Mesothelial cell of epicardium (in vitro differentiated cells): ENCODE measurements at places on chromosomes 5 and 9.

DNA sequence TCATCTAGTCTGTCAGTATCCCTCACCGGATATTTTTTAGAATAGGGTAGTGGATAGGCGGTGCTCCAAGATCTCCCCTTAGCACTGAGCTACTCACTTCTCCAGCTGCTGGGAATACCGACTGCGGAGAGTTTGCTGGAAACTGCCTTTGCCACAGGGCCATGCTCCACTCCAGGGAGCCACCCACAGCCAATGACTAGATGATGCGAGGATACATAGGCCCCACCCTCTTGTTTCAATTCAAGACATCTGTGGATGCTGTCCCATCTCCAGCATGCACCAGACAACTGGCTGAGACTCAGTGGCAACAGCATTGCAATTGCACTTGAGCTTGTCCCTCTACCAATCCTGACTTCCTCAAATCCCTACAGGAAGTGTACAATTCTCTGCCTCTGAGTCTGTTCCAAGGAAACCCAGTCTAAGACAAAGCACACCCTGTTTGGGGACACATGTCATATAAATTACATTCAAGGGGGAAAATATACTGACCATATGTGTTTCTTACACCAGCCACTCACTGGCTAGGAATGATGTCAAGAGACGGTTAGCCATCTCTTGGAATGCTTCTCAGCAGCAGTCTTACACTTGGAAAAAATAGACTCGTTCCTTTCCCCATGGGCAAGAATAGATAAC lies 312.6 kb upstream of the KIF2A start:
- DNase-seq, result no peak

- no peak for DNase-seq
These were observed 33.8 kb downstream of the KCNIP1 start for GRCh38 chr5:170537451-170538095.

DNA sequence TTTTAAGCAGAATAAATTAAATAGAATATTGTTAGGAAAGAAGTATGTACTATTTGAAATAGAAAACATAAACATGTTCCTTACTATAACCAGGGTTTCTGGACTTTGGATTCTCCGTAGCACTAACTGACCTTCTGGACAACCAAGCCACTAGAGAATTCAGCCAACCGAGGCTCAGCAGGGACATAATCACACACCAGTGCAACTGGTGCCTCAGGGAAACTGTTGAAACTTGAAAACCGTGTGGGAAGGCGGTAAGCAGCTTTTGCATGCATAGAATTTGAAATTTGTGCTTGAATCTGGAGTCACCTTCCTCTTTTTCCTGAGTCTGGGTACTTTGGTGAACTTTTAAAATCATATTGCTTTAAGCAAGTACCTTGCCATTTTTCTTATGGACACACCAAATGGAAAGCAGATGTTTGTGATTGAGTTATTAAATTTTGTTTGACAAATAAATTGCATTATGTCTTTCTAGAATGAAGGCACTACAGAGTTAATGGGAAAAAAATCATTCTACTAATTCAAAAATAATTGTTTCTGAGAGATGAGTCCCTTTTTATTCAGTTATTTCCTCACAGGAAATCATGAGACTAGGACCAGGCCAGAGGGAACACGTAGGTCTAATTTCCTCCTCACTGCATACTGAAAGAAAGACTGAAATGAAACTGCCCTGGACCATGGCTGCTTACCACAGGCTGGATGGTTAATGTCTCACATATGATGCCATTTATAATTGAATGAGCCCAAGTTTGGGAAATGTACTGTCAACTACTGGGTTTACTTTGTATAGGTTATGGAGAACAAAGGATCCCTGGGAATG lies 20.6 kb upstream of the SCAMP1 start:
- DNase-seq, result no peak

- no peak for DNase-seq
These were observed 297.9 kb downstream of the IRX1 start for GRCh38 chr5:3893527-3893926.

DNA sequence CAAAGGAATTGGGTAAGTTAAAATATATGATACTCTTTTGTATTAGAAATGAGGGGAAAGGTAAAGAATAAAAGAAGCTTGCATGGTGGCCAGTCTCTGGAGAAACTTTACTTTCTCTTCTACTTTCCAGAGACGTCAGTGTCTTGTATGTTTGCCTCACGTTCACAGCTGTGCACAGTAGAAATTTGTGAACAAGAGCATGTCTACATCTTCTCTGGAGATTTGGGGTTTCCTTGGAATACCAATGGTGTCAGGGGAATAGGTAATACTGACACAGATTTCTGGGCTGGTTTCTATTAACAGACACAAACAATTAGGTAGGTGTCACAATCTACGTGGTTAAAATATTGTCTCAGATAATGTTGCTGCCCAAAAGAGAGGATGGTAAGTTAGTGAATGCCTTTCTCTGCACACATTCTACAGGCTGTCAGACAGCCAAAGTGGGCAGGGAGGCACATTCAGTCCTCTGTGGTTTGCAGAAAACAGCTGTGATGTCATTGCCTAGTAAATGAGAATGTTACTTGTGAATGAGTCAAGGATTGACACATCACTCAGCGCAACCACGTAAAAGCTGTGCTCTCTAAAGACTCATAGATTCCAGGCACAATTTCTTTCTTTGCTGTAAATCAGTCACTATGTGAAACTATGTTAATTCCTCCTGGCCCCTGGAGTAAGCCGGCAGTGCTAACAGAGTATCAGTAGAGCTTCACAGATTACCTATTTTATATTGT lies 397.1 kb downstream of the MAN2A1 start:
- DNase-seq, result no peak

DNA sequence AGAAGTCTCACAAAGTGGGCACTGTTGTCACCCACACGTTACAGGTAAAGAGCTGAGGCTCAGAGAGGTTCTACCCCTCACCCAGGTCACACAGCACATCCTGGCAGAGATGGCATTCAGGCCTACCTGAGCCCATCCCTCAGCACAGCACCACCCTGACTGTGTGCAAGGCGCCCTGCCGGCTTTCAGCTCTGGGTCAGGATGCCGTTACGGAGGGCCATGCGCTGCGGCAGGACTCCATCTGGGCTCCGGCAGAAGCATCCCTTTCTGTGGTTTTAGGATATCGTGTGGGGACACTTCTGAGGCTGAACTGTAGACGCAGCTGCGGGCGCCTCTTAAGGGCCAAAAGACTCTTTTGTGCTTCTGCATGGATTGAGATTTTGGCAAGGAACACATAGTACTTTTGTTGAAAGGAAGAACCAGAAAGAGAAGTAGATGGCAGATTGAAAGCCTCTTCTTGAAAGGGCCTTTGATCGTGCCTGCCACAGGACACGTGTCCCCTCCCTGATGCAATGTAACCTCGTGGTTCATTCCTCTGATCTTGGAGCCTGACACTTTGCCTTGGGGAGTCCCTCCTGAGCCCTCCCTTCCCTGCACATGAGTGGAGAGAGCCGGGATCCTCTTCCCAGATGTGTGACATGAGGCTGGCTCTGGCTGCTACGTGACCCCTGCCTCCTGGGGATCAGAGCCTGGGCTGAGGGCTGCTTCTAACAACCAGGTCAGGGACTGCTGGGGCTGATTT lies 31.3 kb downstream of the USP20 start:
- no peak for DNase-seq

DNA sequence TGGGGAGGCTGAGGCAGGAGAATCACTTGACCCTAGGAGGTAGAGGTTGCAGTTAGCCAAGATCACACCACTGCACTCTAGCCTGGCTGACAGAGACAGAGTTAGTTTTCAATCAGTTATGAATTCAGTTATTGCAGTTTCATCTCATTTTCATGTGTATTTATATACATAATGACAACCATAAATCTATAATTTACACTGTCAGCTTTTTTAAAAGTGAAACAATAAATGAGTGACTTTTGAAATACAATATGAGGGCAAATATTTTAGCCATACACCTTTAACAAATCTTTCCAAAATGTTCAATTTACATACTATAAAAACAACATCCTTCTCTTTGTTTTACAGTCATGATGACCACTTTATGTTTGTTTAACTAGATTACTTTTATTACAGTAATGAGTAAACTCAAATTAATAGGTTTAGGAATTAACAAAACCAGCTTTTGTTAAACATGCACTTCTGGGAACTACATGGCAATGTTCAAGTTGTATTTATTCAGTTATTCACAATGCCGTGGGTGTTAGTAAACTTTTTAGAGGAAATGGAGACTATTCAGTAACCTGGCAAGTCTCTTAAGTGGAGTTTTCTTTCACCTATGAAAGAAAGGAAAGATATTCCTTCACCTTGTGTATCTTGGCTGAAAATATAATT lies 12.7 kb downstream of the TYRP1 start:
- DNase-seq, result no peak

DNA sequence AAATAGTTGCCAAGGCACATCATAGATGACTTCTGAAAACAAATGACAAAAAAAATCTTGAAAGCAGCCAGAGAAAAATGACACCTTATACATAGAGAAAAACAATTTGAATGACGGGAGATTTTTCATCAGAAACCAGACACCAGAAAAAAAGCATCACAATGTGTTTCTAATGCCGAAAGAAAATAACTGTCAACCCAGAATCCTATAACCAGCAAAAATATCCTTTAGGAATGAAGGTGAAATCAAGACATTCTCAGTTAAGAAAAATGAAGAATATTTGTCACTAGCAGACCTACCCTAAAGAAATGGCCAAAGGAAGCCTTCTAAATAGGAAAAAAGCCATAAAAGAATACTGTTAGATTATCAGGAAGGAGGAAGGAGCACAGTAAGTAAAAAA lies 54.0 kb downstream of the SPTLC1 start:
- no peak for DNase-seq

GRCh38 chr9:108245901-108246300 lies 609.9 kb downstream of the ACTL7B start:
- DNase-seq, result no peak

GRCh38 chr5:6822556-6823343 lies 109.5 kb downstream of the TENT4A start:
- DNase-seq, result no peak

DNA sequence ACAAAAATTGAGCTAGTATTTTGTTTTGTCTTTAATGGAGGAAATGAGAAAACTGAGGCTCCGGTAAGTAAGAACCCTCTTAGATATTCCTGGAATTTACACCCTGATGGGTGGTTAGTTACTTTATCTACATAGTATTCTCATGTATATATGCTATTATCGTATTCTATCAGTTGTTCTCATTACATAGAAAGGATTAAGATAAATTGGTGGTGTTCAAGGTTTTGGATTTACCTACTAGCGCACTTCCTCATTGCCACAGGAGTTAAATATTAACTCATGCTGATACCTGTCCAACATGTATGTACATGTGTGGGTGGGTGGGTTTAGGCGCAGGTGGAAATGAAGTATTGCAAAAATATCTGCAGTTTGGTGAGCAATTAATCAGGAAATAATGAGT lies 61.1 kb upstream of the IFNE start:
- no peak for DNase-seq

DNA sequence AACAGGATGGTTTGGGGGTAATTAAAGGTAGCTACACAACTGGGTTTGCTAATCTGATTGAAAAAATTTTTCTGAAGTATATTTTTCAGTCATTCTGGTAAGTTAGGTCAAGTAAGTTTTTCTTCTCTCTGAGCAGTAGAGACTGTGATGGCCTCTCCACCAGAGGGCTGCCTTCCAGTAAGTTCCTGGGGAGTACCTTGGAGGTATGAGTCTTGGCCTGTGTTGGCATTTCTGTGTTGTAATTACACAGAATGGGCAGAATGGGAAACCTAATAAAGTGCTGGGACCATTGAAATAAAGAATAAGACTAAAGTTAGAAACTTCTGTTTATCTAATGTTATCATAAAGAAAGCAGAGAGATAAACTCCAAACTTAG lies 430.8 kb downstream of the ARHGEF28 start:
- no peak for DNase-seq

DNA sequence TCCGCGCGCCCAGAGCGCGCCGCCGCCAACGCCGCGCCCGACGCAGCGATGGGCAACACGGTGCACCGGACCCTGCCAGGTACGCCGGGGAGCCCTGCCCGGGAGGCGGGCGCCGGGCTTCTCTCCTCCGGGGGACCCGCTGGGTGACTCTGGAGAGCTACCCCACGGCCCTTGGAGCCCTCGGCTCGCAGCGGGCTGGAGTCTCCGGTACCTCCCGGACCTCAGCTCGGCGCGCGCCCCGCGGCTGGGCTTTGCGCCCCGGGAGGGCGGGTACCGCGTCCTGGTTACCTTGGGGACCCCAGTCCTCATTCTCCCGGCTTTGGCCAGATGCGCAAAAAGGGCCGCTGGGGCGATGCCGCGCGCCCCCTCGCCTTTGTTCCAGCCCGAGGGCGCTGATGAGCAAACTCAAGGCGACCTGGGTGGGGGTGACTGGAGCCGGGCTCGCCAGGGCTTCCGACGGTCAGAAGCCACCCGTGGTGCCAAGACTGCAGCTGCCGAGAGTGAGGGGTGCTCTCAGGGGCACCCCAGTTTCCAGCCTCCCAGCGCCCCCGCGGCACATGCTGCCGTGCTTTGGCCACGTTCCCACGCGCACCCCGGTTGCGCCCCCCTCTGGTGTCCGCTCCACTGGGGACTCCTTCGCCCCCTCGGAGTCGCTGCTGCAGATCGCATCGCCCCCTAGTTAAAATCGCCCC lies 442 bp downstream of the NEURL1B start:
- DNase-seq, result no peak

DNA sequence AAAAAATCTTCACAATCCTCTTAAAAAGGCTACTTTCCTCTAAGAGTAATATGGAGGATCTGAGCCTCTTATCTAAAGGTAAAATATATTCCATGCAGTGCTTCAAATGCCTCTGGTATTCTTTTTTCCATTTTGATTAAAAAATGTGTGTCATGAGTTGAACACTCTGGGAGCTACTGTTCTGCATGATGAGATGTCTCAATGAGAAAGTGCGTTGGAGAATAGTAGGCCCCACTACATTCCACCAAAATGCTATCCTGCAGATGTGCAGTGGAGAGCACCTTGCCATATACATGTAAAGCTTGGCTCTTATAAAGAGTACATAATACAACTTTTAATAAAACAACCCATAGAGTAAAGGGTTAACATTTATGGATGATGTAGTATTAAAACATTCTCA lies 26.3 kb downstream of the ALDH1A1 start:
- DNase-seq, result no peak

- no peak for DNase-seq
These were observed 49.4 kb downstream of the C9orf50 start for GRCh38 chr9:129571298-129572051.

- DNase-seq, result no peak
These were observed 5.5 kb upstream of the SET start for GRCh38 chr9:128683340-128684064.

DNA sequence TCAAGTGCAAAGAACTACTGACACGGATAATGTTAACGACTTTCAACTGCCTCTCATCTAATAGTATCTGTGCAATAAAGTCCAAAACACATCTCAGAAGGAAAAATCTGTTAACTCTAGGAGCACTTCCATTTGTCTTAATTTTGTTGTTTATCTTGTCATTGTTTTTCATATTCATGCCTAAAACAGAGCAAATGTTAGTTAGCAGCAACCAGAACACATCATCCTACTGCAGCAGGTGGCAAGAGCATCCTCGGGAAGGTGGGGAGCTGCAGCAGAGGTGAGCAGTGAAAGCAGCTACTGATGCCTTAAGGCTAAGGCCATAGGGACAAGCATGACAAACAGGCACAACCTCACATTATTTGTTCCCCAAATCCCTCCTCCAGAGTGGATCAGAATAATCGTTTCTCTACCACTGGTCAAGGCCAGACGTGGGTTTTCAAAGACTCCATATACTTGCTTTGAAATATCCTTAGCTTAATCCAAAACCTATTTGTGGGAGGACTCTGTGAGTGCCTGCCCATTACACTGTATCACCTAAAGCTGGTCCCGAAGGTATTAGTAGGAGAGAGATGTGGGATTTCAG lies 1.0 kb downstream of the HMGCS1 start:
- DNase-seq, result no peak

GRCh38 chr9:108468364-108468763 lies 387.4 kb downstream of the ACTL7B start:
- DNase-seq, result no peak

- DNase-seq, result no peak
These were observed 20.3 kb downstream of the AK8 start for GRCh38 chr9:132857616-132858342.
